ENCODE measurements at places on chromosomes 4 and X.

- DNase-seq: no peak
Observed at GRCh38 chr4:177419434-177419833, 22.8 kb downstream of the AGA start.

DNA sequence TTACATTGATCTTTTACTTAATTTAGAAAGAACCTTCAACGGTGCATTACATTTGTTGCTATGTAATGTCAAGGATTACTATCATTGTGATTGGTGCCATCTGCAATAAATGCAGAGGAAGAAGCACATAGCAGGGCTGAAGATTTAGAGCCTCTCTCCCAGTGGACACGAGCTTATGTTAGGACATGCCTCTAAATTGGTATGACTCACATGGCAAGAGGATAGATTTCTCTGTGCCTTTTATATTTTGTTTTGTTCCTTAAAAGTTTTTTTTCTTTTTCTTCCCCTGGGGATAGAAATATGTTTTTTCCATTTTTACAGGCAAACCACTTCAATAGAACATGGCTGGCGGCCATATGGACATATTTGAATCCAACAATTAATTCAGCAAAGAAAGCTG lies 205.0 kb upstream of the HAND2 start:
- DNase-seq: no peak

DNA sequence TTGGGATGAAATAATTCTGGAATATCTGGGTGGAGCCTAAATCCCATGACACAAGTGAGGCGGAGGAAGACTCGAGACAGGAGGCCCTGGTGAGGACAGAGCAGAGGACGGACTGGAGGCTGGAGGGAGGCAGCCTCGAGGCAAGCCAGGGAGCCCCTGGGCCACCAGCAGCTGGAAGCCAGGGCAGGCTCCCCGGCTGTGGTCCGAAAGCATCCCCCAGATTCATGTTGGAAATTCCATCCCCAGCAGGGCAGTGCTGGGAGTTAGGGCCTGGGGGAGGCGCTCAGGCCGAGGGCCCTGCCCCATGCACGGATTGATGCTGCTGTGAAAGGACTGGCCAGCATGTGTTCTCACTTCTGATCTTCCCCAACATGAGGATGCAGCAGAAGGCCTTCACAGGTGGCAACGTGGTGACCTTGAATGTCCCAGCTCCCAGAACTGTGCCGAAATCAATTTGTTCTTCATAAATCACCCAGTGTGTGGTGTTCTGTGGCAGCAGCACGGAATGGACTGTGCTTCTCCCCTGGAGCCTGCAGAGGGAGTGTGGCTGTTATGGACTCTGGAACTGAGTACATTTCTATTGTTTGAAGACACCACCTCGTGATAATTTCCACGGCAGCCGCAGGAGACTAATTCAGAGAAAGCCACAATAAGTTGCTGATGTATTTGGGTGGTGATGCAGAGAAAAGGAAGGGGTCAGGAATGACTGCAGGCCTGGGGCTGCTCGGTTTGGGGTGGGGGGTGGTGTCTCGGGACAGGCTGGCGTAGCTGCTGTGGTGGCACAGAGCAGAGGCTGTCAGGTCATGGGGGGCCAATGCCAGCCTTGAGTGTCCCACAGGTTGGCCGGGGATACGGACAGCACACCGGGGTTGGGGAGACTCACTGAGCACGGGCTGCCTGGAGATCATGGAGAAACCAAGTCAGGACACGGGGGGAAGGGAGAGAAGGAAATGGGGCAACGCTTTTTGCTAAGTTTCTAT lies 56.9 kb downstream of the PCGF3 start:
- DNase-seq: no peak

GRCh38 chr4:145252190-145252589 lies 71.8 kb upstream of the OTUD4 start:
- DNase-seq: no peak

DNA sequence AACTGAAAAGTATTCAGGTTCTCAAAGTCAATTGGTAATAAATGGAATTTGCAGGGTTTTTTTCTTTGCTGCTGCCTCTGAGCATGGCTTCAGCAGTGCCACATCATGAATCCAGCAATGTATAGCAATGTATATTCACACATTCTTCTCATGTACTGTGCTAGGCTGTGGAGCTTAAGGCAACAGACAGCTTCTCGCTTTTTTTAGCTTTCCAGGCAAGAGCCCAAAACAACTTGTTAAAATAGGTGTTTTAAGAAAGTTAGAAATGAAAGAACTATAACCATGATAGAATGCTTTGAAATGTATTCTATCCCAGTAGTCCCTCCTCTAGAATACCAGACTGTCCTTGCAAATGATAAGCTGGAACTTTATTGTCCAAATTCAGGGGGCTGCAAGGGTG lies 30.4 kb downstream of the SMIM43 start:
- DNase-seq: no peak

DNA sequence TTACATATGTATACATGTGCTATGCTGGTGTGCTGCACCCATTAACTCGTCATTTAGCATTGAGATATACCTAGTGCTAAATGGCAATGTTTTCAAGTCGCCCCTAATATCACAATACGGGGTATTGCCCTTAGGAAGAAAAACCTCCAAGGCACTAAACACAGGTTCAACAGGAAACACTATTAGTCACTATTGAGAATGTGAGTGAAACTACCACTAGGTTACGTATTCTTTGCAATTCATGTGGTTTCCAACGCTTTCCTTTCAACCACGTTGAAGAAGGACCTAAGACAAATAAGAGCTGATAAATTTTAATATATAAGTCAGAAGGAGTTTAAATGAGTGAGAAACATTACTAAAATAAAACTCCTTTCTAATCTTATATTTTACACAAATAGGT lies 134.7 kb upstream of the SPANXN4 start:
- no peak for DNase-seq
